Heart right ventricle (tissue), 16 donors: ENCODE measurements at places on chromosomes 3 and 15. TPM values are rescaled to one million over a fixed set of nuclear protein-coding genes. Genes with fewer than 3 reads are reported as not detected.

ARRDC4 gene
- total RNA-seq = 14.6 TPM

- DNase-seq = no peak
Observed at GRCh38 chr15:93052090-93052879, 36.7 kb downstream of the RGMA start.

DNA sequence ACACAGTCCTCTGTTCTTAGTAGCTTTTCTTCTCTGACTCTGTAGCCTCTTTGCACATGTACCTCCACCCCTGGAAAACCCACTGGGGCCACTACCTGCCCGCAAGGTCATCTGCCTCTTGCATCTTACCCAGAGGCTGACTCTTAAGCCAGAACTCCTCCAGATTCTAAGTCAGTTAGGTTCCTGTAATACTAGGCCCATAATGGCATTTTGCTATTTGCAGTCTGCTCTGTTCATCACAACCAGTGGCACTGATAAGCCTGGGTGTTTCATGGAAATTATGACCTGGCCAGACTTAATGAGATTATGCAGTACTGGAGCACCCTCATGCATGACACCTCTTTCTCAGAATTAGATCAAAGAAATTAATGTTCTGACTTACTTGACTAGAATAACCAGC, 31.7 kb upstream of the ATG7 start:
- DNase-seq = no peak

GRCh38 chr15:78708713-78709260, 67.8 kb upstream of the CHRNB4 start:
- no peak for DNase-seq

- DNase-seq = no peak
Observed at GRCh38 chr3:134803051-134803505, 8.0 kb downstream of the EPHB1 start.

HGD gene
- 1.2 TPM for total RNA-seq

ISLR gene
- 16.3 TPM for total RNA-seq
